ENCODE measurements at places on chromosomes 16 and 17.

GRCh38 chr17:51640108-51640622, 379.8 kb downstream of the UTP18 start:
- peak; percentile 36 for DNase-seq

GRCh38 chr16:69921127-69921526, 30.0 kb upstream of the CLEC18A start:
- no peak for DNase-seq

DNA sequence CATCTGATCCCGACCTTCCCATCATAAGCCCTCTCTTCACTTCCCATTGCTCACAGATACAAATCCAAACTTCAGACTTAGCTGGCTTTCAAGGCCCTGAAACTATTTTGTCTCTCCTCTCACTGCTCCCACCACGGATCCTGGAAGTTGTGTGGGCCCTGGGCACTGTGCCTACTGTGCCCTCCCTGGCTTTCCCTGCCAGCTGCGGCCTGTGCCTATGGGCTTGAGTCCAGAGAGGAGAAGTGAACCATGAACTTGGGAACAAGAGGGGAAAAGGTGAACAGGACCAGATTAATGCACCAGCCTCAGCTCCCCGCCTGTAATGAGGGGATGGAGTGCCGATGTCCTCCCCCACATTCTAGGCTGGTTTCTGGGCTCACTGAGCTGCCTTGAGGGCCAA, 18.9 kb upstream of the KCNJ12 start:
- DNase-seq, result no peak

DNA sequence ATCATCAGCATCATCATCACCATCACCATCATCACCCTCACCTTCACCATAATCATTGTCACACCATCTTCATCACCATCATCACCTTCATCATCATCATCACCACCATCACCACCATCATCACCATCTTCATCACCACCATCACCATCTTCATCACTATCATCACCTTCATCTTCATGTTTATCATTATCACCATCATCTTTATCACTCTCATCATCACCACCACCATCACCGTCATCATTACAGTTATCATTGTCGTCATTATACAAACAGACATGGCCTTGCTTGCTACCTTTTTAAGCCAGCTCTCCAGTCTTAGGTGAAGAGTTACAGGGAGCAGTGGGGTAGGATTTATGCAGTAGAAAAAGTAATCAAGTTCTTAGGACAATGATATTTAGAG, 114.9 kb downstream of the IRF8 start:
- DNase-seq, result no peak

- DNase-seq, result no peak
Observed at GRCh38 chr17:45384789-45385262, 47.8 kb downstream of the ARHGAP27 start.

GRCh38 chr16:79707876-79708275, 107.3 kb upstream of the MAF start:
- DNase-seq, result no peak

DNA sequence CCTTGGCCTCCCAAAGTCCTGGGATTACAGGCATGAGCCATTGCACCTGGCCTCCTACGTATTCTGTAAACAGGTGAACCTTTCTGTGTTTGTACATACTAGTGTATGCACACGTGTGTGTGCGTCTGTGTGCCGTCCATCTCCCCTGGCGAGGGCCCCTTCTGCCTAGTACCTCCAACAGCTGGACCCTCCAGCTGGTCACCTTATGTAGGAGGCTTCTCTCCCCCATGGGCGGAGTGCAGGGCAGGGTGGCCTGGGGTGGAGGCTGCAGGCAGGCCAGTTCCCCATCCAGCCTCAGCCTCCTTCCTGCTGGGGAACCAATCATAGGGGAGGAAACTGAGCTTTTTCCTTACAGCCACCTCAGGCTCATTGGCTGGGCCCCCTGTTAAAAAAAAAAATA, 24.4 kb upstream of the DOC2B start:
- DNase-seq, result no peak

GRCh38 chr16:76670125-76670857, 393.1 kb downstream of the CNTNAP4 start:
- DNase-seq, result no peak
